ENCODE measurements at places on chromosomes 12 and 14.

DNA sequence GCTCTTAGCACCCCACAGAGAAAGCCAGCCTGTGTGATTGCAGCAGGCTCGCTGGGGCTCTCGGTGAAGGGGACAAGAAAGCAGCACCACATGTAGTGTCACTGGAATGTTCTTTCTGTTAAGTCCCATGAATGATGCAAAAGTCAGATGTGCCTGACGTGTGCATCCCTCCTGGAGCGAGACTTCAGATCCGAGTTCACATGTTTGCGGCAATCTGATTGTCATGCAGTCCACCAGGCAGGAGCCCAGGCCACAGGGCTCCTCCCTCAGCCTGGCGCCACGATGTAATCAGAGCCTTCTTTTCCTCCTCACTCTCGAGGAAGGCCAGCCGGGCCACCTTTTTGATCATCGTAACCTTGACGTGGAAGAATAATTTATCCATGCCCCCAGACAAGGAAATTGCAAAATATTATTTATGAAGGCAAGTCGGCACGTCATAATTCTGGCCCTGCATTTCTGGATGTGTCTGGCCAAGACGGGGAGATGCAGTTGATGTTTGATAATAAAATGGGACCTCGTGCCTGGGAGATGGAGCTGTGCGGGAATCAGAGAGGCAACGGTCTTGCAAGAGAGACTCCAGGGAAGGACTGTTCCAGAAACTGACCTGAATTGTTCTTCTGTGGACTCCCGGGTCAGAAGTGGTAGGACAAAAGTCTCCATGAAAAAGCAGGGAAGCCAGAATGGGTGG, 214.6 kb downstream of the PHETA1 start:
- no peak for DNase-seq

DNA sequence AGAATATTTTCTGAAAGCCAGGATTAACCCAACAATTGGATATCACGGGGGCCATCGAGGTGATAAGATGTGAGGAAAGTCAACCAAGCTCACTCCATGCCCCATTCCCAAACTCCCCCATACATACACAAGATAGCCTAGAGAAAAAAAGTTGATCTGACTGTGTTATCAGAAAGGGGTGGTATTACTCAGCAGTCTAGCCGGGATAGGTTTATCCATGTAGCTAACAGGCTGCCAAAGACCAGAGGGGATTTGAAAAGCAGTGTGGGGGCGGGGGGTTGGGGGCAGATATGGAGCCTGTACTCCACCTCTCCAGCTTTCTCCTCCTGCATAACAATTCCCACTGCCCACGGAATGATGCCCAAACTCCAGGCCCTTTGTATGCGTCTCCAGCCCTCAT, 13.2 kb upstream of the MAP1LC3B2 start:
- DNase-seq, result no peak

DNA sequence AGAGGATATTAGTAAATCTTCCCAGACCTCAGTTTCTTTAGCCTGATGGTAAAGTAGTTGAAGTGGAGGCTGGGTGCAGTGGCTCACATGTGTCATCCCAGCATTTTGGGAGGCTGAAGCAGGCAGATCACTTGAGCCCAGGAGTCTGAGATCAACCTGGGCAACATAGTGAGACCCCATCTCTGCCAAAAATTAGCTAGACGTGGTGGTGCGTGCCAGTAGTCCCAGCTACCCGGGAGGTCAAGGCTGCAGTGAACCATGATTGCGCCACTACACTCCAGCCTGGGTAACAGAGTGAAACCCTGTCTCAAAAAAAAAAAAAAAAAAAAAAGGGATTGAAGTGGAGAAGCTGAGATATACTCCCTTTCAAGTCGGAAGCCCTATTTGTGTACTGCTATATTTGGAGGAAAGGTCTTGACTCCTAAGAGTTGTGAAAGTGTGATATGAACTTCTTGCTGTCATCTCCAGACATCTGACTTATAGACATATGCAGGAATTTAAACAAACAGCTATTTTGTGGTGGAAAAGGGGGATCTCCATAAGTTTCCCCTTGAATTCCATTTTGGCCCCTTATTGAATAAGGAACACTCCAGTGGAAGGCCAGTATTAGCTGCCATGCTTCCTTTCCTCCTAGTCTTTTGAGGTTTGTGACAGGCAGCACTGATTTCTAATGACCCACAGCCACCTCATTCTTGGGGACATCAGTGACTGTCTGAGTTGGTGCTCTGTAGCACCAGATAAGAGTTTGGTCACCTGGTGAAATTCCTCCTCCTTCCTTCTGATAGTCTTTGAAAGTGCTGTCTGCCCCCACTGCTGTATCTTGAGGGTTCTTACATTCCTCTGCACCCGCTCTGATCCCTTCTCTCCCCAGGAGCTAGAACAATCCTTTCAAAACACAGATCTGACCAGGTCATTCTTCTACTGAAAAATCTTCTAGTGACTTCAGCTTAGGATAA, 7.4 kb downstream of the ELK3 start:
- no peak for DNase-seq

DNA sequence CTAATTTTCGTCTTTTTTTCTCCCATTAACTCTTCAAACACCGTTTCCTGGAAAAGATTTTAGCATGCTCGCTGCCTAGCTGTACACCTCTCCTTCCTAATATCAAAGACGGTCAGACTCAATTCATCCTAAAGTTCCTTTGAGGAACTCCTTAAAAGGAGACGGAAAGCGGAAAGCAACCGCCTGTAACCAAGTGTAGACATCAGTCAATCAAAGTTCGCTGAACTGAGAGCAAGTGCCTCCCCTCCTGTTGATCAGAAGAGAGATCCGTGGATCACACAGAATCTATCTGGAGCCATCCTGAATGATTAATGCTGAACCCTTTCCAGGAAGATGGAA, 412 bp upstream of the TEP1 start:
- no peak for DNase-seq

- DNase-seq, result no peak
Observed at GRCh38 chr14:60943637-60944032, 37.2 kb downstream of the TRMT5 start.

DNA sequence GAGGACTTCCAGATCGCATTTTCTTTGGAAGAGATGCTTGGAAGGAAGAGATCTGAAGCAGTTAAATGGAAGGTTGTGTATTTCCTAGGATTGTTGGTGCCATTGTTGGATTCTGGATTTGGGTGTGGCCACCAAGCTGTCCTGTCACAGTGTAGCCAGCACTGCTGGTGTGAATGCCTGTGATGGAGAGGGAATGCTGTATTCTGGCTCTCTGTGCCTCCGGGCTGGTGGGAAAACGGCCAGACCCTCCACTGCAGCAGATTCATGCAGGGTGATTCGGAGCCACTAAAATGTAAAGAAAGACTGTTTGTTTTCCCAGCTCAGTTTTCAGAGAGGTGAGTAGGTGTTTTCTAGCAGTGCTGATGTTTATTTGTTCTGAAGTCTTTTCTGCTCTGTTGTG, 30.7 kb upstream of the MANSC4 start:
- no peak for DNase-seq

DNA sequence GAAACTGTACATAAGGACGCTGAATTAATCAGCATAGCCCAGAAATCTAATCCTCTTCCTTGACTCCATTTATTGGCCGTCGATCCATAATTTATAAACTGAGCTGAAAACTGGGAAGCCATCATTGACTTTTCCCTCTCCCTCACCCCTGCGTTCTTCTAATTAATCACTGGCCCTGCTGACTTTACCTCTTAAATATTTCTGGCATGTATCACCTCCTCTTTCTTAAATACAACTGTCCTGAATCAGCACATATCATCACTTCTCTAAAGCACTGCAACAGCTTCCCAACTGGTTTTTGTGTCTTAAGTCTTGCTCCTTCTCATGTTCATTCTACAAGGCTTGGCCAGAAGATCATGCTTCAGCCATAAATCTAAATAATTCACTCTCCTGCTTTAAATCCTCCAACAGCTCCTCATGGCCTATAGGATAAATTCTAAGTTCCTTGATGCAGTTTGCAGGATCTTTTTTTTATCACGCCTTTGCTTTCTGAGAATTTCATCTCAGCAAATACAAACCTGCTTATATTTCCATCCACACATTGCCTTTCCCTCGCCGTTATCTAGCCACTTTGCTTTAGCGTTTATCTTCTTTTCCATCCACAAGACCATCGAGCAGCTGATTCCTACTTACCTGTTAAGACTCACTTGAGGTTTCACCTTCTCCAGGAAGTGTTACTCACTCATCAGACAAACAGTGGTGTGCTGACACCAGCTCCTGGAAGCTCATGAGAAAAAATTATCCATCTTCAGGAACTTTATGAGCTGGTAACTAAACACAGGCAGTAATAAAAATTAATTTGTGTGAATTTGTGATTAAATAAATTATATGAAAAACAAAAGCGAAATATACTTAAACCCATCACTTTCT, 295.6 kb upstream of the FLRT2 start:
- DNase-seq, result no peak

DNA sequence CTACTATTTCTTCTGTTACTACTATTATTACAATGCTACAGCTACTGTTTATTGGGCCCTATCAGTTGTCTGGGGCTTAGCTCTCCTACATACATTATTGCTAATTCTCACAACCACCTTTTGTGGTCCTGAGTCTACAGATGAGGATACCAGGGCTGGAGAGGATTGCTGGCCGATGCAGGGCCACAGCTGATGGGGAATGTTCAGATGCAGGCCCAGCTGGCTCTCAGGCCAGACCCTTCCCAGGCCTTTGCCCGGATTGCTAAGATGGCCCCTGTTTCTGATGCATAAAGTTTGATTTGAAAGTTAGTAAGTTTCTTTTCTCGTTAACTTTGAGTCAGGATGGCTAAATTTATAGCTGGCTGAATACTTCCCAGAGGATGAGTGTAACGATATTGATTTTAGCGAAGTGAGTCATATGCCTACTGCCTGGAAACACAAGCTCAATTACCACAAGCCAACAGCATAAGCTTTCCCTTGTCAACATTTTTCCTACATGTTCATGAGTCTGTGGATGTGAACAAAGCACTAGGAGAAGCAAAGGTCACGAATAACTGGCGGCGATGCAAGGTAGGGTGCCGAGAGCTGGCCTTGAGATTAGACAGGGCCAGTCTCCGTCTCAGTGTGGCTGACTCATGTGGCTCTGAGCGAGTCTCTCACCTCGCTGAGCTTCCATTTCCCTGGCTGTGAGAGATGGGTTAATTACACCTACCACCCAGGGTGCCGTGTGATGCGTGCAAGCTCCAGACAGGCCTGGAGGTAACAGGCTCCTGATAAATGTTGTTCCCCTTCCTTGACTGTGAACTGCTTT, 111.0 kb downstream of the BEGAIN start:
- DNase-seq, result no peak

- no peak for DNase-seq
Observed at GRCh38 chr12:127489061-127489460, 777.9 kb upstream of the TMEM132C start.

DNA sequence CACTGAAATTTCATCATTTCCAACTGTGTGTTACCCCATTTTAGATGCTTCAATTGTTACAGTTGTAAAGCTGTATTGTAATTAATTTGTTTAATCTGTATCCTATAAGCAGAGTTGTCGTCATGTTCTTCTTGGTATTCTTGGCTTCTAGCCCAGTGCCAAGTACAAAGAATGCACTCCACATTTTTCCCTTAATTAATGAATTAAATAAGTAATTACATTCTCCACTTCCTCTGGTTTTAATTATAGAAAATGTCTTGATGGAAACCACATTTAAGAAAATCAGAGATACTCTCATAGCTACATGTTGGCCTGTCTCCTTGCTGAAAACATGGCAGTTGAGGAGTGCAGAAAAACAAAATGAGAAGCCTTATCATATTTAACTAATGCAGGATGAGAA, 746 bp downstream of the DNAI7 start:
- no peak for DNase-seq

- no peak for DNase-seq
Observed at GRCh38 chr12:69028941-69029729, 96.2 kb upstream of the CPM start.

GRCh38 chr12:48973941-48974673, 2.6 kb upstream of the WNT10B start:
- no peak for DNase-seq
